Left lung (tissue), 14 donors: ENCODE measurements at places on chromosomes 1 and 21. TPM values are rescaled to one million over a fixed set of nuclear protein-coding genes. Genes with fewer than 3 reads are reported as not detected.

DNA sequence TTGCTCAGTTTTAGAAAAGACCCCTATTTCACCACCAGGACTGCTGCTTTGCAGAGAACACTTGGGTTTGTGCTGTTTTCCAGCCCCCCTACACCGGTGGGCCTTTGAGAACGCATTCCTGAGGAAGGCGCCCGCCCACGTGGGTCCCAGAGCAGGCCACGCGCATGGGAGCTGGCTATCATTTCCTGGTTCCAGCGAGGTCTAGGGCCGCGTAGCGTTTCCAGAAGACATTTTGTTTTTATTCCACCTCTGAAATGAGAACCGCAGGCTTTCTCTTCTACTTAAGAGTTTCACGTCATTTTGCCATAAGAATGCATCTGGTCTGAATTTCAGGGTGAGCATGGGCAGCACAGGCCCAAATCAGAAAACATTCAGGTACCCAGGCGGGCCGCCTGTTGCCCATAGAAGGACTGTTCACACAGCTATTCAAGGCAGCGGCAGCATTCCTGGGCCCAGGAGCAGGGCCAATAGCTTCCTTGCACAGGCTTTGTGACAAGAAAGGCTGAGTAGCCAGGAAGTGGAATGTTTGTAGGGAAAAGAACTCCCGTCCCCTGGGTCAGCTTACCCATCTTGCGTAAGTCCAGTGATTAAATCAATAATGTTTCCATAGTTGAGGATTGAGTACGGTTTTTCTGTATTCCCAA lies 1.4 kb upstream of the KLHL21 start:
- H3K36me3 ChIP-seq: no peaks in the 10 kb centered on the region
- H3K4me3 ChIP-seq: peak overlapping the region; percentile 92
- H3K27me3 ChIP-seq: no peaks in the 10 kb centered on the region
- DNase-seq: peak; percentile 78

GRCh38 chr1:89023026-89023425 lies 360 bp upstream of the GBP3 start:
- no peaks in the 10 kb centered on the region for H3K36me3 ChIP-seq
- no peak for DNase-seq
- peak overlapping the region; percentile 88 for H3K27ac ChIP-seq
- H3K27me3 ChIP-seq: no peaks in the 10 kb centered on the region

Gene LMX1A
- not detected for total RNA-seq

DNA sequence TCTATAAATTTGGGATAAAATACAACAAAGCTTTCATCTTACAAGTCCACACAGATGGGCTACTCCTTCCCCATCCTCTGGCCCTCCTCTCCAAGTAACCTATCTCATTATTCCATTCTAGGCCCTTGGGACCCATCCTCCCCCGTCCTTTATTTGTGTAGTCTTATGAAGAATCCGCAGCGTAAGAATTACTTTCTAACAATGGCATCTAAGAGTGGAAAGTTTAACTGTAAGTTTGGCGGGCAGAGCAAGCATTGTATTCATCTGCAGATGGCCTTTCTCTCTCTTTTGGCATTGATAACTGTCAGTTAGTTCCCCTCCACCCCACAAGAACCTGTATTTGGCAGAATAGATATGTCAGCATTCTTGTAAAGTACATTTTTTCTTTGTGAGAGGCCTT lies 91.9 kb upstream of the TSPAN2 start:
- H3K4me1 ChIP-seq: no peaks in the 10 kb centered on the region
- no peak overlapping the region for H3K27ac ChIP-seq
- H3K36me3 ChIP-seq: no peaks in the 10 kb centered on the region
- H3K27me3 ChIP-seq: no peaks in the 10 kb centered on the region

DNA sequence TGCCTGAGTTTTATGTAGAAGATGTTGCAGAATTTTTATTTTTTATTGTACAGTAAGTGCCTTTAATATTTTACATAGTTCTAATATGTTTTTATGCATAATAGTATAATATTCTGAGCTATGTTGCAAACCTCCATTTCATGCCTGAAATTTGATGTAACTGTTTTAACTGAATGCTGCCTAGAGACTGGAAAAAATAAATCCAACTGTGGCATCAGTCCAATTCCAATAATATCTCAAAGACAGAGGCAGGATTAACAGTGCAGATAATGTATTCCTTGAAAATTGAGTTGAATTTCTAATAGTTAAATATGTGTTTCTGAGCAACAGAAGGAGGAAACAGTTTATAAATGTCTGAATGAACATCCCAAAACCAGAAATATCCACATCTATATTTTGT lies 61.1 kb upstream of the KIF1B start:
- no peaks in the 10 kb centered on the region for H3K4me1 ChIP-seq
- H3K36me3 ChIP-seq: no peaks in the 10 kb centered on the region
- no peak for DNase-seq
- no peak overlapping the region for H3K4me3 ChIP-seq
- H3K27ac ChIP-seq: no peak overlapping the region
- H3K27me3 ChIP-seq: no peaks in the 10 kb centered on the region

DNA sequence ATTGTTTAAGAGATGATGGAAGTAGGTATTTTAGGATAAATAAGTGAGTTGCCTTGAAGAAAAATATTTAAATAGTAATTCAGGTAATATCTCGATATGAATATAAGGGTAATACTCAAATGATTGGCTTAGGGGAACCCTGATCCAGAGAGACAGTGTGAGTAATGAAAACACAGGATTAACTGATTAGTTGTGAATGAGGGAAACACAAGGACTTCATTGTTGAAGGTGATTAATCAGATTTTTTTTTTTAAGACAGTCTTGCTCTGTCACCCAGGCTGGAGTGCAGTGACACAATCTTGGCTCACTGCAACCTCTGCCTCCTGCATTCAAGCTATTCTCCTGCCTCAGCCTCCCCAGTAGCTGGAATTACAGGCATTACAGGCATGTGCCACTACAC lies 12.7 kb downstream of the SLC25A33 start:
- H3K27me3 ChIP-seq: no peaks in the 10 kb centered on the region
- no peak overlapping the region for H3K27ac ChIP-seq
- no peaks in the 10 kb centered on the region for H3K4me1 ChIP-seq
- H3K4me3 ChIP-seq: no peak overlapping the region

GRCh38 chr21:34228792-34229191 lies 135.0 kb upstream of the KCNE2 start:
- H3K4me1 ChIP-seq: no peaks in the 10 kb centered on the region
- no peaks in the 10 kb centered on the region for H3K27me3 ChIP-seq
- H3K36me3 ChIP-seq: no peaks in the 10 kb centered on the region
- no peak for DNase-seq

GRCh38 chr1:119394085-119394484 lies 20.9 kb upstream of the HSD3B2 start:
- H3K27ac ChIP-seq: no peak overlapping the region
- H3K27me3 ChIP-seq: no peaks in the 10 kb centered on the region
- H3K4me3 ChIP-seq: no peak overlapping the region
- no peak for DNase-seq
- H3K36me3 ChIP-seq: no peaks in the 10 kb centered on the region

Gene KCNE1
- total RNA-seq: 3.8 TPM

Gene OR2L8
- total RNA-seq: not detected

DNA sequence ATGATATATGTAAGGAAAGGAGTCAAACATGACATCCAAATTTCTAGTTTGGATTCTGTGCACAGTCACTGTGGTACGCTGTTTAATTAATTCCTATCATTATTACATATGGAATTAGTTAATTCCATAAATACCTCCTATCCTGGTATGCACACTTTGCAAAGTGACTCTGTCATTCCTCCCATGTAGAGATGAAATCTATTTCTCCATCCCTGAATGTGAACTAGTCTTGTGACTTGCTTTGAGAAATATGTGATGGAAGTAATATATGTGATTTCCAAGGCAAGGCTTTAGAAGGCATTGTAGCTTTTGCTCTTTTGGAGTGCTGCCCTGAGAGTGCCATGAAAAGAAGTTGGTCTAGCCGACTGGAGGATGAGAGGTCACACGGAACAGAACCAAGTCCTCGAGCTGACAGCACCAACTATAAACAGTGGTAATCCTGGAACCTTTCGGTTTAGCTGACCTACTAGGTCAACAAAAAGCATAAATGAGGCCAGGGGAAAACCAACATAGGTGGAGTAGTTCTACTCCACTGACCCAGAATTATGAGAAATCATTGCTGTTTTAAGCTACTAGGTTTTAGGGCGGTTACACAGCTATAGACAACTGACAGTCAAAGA lies 1.5 kb downstream of the SELENOF start:
- no peak for DNase-seq
- no peak overlapping the region for H3K27ac ChIP-seq
- no peaks in the 10 kb centered on the region for H3K27me3 ChIP-seq
- no peak overlapping the region for H3K4me3 ChIP-seq

- H3K4me1 ChIP-seq: no peaks in the 10 kb centered on the region
- H3K36me3 ChIP-seq: no peaks in the 10 kb centered on the region
- H3K4me3 ChIP-seq: no peak overlapping the region
- H3K27me3 ChIP-seq: peaks cover 6% of the 10 kb centered on the region
- no peak overlapping the region for H3K27ac ChIP-seq
Measured at GRCh38 chr1:204350857-204351573, 8.7 kb downstream of the PLEKHA6 start.

- no peaks in the 10 kb centered on the region for H3K27me3 ChIP-seq
- no peak overlapping the region for H3K4me3 ChIP-seq
- H3K4me1 ChIP-seq: peaks cover 7% of the 10 kb centered on the region
- no peak for DNase-seq
Measured at GRCh38 chr1:159007726-159008125, 2.0 kb upstream of the IFI16 start.

DNA sequence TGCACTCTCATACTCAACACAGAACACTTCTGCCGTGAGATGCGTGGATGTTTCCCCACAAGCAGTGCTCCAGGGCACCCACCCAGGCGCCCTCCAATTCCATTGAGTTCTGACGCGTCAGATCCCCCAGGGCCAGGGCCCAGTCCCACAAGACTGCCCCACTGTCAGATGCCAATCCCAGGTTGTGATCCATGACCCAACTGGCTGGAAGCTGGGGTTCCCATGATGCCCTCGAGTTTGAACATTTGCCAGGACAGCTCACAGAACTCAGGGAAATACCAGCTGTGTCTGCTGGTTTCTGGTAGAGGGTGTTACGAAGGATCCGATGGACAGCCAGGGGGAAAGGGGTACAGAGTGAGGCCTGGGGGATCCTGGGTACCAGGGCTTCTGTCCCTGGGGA lies 58.4 kb downstream of the AGPAT3 start:
- H3K27ac ChIP-seq: no peak overlapping the region
- H3K4me3 ChIP-seq: no peak overlapping the region
- peaks cover 46% of the 10 kb centered on the region for H3K4me1 ChIP-seq
- no peak for DNase-seq
- H3K27me3 ChIP-seq: no peaks in the 10 kb centered on the region

GRCh38 chr21:34319585-34319984 lies 44.2 kb upstream of the KCNE2 start:
- H3K4me1 ChIP-seq: no peaks in the 10 kb centered on the region
- H3K4me3 ChIP-seq: no peak overlapping the region
- DNase-seq: no peak
- H3K27ac ChIP-seq: no peak overlapping the region

Gene PIK3C2B
- total RNA-seq: 42.6 TPM

- H3K36me3 ChIP-seq: peaks cover 5% of the 10 kb centered on the region
- H3K27me3 ChIP-seq: no peaks in the 10 kb centered on the region
- H3K27ac ChIP-seq: peak overlapping the region; percentile 98
- peaks cover 32% of the 10 kb centered on the region for H3K4me1 ChIP-seq
Measured at GRCh38 chr1:156727492-156727891, 777 bp upstream of the METTL25B start.

DNA sequence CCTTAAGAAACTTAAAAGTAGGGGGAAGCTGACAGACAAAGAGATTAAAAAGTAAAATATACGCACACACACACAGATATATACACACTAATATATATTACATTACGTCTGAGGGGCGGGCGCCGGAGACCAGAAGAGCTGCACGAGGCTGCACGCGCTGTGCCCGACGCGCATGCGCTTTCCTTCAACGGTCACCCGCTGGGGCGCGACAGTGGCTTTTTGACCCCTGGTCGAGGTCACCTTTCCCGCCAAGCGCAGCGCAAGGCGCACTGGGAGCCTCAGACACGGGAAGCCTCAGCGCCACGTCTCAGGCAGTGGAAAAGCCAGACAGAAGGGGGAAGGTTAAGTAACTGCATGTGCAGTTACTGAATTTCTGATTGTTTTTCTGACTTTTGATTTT lies at the start of gene HORMAD1:
HORMAD1 (minus strand) TSS at position 193 of the 400 bp plus-strand sequence. CDS start 1,390 bp downstream, outside the sequence.
- no peaks in the 10 kb centered on the region for H3K36me3 ChIP-seq
- H3K4me3 ChIP-seq: no peak within 1 kb of the TSS
- no peaks in the 10 kb centered on the region for H3K27me3 ChIP-seq
- H3K27ac ChIP-seq: no peak within 1 kb of the TSS
- no peaks in the 10 kb centered on the region for H3K4me1 ChIP-seq

DNA sequence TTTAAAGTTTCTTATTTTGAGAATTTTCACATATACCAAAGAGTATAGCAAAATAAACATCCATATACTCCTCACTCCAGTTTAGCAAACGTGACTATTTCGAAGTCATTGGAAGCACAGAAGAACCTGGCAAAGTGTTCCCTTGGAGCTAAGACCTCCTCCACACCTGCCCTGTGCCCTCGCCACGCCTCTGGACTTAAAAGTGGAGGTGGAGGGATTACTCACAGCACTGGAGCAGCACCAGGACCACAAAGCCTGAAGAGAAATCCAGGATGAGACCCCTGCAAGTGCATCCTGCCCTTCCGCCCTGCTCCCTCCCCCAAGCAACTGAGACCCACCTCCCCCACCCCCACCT lies 436 bp downstream of the CHI3L1 start:
- H3K27ac ChIP-seq: peak overlapping the region; percentile 56
- peak overlapping the region; percentile 17 for H3K4me3 ChIP-seq
- no peaks in the 10 kb centered on the region for H3K27me3 ChIP-seq
- H3K36me3 ChIP-seq: no peaks in the 10 kb centered on the region
- DNase-seq: no peak
- H3K4me1 ChIP-seq: peaks cover 12% of the 10 kb centered on the region

Gene HOOK1
- total RNA-seq: 12.4 TPM

DNA sequence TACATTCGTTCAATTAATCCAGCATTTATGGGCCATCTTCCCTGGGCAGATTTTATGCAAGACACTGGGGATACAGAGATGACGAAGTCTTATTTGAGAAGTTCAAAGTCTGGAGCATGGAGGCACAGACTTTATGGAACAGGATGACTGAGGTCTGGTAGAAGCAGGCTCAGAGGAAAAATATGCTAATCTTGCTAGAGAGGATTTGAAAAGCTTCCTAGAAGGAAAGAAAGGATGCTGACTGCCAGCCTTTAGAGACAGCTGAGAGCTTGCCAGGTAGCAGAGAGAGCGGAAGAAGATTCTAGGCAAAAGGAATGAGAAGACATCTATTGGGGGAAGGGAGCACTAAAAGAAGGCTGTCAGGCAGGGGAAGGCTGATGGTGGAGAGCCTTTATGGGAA lies 75.5 kb upstream of the ATP5PO start:
- no peaks in the 10 kb centered on the region for H3K4me1 ChIP-seq
- H3K4me3 ChIP-seq: no peak overlapping the region
- no peaks in the 10 kb centered on the region for H3K36me3 ChIP-seq
- no peak for DNase-seq

Gene CYYR1
- total RNA-seq: 20.4 TPM

Gene UBXN10
- 4.7 TPM for total RNA-seq

Gene LEPR
- total RNA-seq: 16.6 TPM

Gene IFT25
- 26.1 TPM for total RNA-seq

Gene FAM72A
- 3.9 TPM for total RNA-seq

Gene SUMO3
- total RNA-seq: 99.3 TPM

Gene NR5A2
- 2.8 TPM for total RNA-seq

DNA sequence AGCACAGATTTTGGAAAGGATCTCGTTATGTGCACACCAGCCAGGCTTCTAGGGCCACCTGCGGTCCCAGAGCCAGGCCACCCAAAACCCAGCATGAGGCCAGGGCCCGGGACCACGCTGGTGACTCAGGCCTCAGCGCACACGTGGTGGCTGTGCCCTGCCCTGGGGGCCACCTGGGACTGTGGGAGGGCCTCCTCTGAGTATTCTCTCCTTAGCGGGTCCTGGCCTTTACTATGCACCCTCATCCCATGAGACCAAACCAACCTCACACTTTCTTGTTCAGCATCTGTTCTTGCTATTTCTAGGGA lies 9.9 kb downstream of the WNT9A start:
- no peaks in the 10 kb centered on the region for H3K27me3 ChIP-seq
- no peaks in the 10 kb centered on the region for H3K4me1 ChIP-seq
- no peak overlapping the region for H3K4me3 ChIP-seq
- no peak overlapping the region for H3K27ac ChIP-seq
- DNase-seq: no peak
